ENCODE measurements at places on chromosomes 2 and 18.

GRCh38 chr18:59048378-59048777 is 91.3 kb upstream of the SEC11C start:
- no peak for DNase-seq

- DNase-seq: no peak
These were observed 230.4 kb upstream of the SPRED2 start for GRCh38 chr2:65662654-65663432.

GRCh38 chr2:46634905-46635304 is 155.5 kb downstream of the TMEM247 start:
- DNase-seq: no peak

- no peak for DNase-seq
These were observed 87.3 kb upstream of the RMDN2 start for GRCh38 chr2:37837628-37838328.

GRCh38 chr18:35549564-35549963 is 32.0 kb upstream of the GALNT1 start:
- DNase-seq: no peak

DNA sequence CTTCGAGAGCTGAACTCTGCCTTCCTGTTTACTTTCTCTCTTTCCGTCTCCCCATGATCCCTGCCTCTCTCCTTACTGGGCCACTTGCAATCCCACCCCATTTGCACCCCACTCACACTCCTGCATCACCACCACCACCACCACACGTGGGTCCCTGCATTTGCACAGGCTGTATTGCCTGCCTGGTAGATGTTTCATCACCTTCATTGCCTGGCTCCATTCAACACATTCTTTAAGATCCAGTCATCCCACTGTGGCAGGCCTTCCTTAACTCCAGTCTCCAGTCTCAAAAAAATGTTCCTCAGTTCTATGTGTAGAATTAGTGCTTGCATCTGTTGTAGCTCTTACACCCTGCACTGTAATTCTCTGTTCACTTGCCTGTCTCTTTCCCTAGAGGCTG is 13.9 kb downstream of the NOSTRIN start:
- DNase-seq: no peak

DNA sequence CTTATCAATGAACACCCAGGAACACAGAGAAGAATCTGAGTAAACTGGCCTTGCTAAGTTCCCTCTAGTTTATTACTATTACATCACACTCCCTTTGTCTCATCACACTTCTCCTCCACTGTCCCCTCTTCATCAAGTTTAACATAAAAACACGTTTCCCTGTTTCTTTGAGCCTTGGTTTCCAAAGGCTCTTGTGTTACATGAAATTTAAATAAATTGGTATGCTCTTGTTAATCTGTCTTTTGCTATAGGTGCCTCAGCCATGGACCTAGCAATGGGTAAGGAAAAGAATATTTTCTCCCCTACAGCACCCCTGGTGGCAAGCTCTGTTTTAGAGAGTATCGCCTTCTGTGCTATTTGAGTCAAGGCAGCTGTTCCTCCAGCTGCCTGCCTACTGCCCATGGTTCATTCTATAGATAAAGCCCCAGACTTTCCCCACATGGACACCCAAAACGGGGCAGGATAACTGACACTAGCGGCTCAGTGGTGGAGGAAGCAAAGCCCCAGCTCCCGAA is 31.8 kb downstream of the TGIF1 start:
- no peak for DNase-seq

DNA sequence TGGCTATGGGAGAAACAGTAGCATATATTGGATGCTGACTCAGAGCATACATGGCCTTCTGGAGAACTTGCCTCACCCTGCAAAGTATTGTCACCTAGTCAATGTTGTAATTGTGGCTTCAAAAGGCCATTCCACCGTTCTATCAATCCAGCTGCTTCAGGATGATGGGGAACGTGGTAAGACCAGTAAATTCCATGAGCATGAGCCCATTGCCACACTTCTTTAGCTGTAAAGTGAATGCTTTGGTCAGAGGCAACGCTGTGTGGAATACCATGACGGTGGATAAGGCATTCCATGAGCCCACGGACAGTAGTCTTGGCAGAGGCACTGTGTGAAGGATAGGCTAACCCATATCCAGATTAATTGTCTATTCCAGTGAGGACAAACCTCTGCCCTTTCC is 1300.1 kb upstream of the ACVR2A start:
- no peak for DNase-seq

DNA sequence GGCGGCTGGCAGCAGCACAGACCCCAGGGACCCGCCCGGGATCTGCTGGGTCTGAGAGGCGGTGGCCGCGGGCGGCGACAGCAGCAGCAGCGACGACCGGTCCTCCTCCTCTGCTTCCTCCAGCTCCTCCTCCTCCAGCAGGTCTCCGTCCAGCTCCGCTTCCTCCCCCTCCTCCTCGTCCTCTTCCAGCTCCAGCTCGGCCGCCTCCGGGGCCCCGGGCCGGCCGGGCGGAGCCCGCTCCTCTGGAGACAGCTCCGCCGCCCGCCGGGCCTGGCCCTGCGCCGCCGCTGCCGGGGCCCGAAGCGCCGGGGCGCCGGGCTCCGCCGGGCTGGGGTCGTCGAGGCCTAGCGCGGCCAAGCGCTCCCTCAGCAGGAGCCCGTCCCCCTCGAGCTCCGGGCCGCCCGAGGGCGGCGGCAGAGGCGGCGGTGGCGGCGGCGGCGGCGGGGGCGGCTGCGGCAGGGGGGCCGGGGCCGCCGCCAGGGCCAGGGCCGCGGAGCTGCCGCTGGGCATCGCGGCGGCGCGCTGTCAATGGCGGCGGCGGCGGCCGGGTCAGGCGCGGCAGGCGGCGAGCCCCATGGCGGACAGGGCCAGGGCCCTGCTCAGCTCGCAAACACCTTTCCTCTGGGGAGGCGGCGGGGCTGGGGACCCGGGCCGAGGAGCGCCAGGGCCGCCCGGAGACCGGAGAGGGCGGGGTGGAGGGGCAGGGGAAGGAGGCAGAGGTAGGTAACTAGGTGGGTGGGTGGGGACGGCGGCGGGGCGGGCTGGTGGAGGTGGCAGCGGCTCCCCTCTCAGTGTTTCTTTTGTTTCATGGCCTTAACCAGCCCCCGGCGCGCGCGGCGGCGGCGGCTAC is 445 bp downstream of the MEX3C start:
- DNase-seq: no peak

- no peak for DNase-seq
These were observed 110.5 kb downstream of the ACKR3 start for GRCh38 chr2:236679884-236680860.

DNA sequence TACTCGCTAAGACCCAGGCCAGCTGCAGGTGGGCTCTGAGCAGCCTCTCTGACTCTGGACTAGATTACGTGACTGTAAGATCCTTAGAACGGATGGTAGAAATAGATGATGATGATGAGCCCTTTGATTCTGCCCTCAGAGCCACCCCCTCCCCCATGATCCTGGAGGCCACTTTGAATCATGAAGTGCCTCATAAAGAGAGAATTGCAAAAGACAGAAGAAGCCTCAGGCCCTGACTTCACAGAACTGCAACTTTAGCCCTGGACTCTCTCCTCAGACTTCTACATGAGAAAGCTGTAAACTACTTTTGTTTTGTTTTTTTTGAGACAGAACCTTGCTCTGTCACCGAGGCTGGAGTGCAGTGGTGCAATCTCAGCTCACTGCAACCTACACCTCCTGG is 15.4 kb upstream of the TET3 start:
- no peak for DNase-seq

Data from cortex of kidney (tissue), 1 donor.